ENCODE measurements at places on chromosomes 1 and 21. TPM values are rescaled to one million over a fixed set of nuclear protein-coding genes. Genes with fewer than 3 reads are reported as not detected.

DNA sequence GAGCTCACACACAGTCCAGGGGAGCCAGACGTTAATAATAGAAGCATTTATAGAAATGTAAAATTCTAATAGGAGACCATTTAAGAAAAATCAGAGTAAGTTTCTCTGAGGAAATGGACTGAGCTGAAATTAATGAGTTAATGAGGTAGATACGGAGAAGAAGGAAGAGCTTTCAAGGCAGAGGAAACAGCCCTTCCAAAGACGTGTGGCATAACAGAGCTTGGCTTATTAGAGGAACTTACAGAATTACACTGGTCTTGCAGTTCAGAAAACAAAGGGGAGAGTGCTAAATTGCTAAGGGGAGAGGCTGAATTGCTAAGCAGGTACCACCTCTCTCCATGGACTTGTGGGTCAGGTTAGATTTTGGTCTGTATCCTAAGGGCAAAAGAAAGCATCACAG is 8.2 kb upstream of the PIGK start:
- DNase-seq, result no peak

- DNase-seq, result no peak
Observed at GRCh38 chr1:84223751-84224432, 77.6 kb upstream of the SAMD13 start.

GRCh38 chr1:43007377-43008114 is 48.9 kb upstream of the SLC2A1 start:
- no peak for DNase-seq

GRCh38 chr1:7670334-7671145 is 100.6 kb upstream of the VAMP3 start:
- DNase-seq, result no peak

The KRTAP19-1 gene
- total RNA-seq, result not detected

DNA sequence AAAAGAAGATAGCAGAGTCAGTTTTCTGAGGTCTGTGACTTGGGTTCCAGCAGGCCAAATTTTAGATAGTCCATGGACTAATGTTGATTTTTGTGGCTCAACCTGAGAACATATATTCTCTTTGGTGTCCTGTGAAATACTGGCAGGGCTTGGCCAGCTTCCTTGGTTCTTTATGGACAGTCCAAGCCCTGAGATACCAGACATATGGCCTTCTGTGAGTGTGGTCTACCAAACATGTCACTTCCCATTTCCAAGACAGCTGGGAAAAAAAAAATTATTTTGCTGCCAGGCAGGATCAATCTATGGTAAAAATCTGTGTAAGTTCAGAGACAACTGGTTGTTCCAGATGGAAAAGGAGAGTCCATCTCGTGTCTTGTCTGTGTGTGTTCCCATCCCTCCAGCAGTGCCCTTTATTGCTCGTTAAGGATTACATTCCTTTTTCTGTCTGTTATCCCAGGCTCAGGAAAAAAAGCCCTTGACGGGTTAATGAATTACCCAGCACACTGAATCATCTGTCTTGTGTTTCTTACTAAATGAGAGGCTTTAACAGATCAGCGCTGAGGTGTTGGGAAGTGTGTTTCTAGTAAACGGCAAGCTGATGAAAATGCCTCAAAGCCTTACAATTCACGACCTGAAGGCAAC is 33.4 kb upstream of the XPR1 start:
- no peak for DNase-seq

DNA sequence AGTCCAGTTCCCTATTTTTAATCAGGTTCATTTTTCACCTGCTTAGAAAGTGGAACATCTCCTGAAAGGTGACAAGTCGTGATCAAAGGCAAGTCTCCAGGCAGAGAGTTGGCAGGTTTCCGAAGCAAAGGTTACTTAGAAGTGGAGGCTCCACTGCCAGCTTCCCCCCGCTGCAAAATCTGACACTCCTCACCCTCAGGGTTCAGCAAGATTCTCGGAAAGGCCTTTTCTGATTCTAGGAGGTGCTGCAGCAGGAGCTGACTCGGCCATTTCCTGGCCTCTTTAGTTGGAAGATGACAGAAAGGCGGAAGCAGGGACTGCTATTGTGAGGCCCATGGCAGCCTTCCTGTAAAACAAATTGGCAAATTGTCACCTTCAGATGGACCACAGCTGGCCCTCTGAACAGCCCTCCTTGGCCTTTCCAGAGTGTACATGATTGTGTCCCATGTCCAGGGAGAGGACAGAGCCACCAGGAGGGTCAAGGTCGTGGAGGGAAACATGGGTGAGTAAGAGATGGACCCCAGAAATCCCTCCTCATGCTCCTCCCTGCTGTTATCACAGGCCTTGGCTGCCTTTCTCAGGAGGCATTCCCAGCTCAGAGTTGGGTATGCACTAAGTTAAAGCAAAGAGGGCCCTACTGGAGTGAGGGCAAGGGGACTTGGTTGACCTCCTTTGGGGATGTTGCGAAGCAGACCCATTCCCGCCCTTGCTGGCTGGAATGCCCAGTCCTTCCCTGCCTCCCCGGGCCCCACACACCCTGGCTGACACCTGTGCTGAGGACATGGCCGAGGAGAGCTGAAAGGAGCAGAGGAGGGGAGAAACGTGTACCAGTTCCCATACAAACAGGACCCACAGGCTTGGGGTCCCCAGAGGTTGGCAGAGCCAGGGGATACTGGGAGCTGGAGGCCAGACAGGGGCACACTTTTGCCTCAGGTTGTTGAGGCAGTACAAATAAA is 115.5 kb upstream of the IRF2BP2 start:
- no peak for DNase-seq

GRCh38 chr1:51829058-51829457 is 49.5 kb downstream of the NRDC start:
- no peak for DNase-seq

The WRAP73 gene
- total RNA-seq, result 37.2 TPM

The CELA2A gene
- total RNA-seq, result not detected

GRCh38 chr1:36866169-36866814 is 168.0 kb downstream of the GRIK3 start:
- no peak for DNase-seq

- no peak for DNase-seq
Observed at GRCh38 chr1:184558691-184559090, 171.9 kb downstream of the C1orf21 start.

- peak; percentile 43 for DNase-seq
Observed at GRCh38 chr1:60825593-60825992, 256.8 kb upstream of the NFIA start.

The SYPL2 gene
- total RNA-seq, result not detected
